ENCODE measurements at places on chromosomes 2 and 18. TPM values are rescaled to one million over a fixed set of nuclear protein-coding genes. Genes with fewer than 3 reads are reported as not detected.

GRCh38 chr2:14745288-14746076 is 113.0 kb downstream of the LRATD1 start:
- DNase-seq, result no peak

DNA sequence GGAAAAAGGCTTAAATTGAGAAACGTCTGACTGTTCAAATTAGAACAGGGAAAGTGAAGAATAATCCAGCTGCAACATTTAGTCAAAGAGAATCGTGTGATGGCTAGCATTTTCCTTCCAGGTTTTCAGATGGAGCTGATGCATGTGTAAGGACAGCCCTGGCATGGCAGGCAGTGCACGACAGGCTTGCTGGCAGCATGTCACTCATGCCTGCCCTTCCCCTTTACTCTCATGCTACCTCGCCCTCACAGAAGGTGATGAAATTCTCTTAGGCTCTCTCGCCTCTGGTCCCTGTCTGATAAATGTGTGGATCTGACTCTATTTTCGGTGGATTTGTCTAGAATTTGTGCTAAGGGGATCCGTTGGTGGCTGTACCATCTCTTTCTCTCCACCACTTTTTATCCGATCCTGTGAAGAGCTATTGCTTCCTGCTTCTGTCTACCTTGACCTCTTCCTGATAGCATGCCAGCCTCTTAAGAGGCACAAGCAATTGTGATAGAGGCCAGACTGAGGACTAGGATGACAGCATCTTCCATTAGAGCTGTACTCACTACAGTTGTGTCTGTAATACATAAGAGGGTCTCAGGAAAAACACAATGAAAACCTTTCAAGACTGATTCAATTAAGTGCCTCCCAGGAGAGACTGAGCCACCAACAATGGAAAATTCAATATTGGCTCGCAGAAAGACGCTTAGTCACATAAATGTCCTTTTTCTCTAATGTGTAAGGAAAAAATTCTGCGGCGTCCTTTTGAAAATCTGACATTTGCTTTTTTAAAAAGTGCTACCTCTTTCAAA is 65.6 kb upstream of the NOSTRIN start:
- no peak for DNase-seq

DNA sequence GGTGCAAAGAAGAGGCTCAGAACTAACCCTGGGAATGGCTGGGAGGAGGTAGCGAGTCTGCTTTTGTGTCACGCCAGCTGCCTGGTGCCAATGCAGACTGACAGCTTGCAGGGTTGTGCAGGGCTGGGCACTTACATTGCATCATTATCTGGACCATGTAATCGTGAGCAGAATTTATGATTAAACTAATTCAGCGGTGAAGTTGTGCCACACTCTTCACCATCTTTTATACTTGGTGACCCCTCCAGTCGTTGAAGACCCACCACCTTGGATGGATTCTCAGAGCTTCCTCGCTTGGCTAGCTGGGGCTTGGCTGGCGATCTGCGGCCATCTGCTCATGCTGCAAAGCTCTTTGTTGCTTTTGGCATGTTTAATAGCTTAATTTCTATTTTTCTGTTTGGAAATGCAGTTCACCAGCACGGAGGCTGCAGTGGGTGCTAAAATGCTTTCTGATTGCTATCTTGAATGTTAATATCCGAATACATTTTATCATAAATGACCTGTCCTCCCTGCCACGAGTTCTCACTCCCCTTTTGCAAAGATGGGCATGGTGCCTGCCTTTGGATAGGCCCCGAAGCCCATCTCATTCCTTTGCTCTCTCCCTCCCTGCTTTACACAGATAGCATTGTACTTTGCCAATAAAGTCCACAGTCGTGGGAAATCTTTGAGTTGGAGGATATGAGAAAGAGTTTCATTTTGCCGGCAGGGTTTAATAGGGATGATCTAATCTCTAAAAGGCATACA is 188.2 kb downstream of the PRKCE start:
- no peak for DNase-seq

GRCh38 chr2:205477016-205477705 is 205.1 kb upstream of the NRP2 start:
- no peak for DNase-seq

DNA sequence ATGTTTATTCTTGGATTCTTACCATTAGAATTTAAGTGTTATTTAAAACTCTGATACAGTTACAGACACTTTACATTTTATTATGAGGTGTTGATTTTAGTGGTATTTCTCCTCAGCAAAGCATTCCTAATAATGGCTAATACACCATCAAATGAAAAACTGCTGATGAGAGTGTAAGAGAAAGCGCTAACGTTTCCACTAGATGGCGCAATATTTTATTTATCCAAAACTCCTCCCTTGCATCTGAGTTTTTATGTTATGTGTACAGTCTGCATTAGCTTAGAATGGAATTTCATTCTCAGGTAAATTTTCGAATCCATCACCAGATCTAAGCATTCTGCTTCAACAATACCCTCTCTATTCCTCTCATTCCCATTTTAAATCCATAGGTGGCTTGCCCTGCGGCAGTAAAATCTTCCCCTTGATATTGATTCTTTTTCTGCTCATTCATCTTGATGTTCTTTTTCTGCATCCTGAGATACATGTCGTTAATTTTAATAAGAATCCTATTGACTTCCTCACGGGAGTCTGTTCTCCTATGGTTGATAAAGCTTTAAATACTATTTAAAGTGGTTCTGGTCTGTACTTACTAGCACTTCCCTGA is 53.9 kb downstream of the PRKRA start:
- DNase-seq, result no peak

- no peak for DNase-seq
These were observed 85.3 kb downstream of the CDC42EP3 start for GRCh38 chr2:37585982-37586621.

DNA sequence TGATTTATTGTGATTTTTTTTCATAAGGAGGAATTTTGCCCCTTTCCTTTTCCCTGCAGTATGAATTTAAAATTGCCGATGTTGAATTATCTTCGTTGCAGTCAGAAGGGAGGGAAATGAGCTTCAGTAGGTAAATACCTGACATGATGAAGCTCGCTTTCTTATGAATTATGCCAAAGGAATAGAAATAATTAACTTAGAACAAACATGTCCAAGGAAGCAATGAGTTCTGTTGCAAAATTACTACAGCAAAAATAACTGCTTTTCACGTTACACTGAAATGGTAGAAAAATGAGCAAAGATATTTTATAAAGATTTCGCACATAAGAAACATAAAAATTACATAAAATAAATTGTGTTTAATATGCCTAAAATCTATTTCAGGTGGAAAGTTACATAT is 91.1 kb upstream of the ZNF804A start:
- no peak for DNase-seq

GRCh38 chr2:188848887-188849435 is 125.2 kb upstream of the COL3A1 start:
- DNase-seq, result no peak

DNA sequence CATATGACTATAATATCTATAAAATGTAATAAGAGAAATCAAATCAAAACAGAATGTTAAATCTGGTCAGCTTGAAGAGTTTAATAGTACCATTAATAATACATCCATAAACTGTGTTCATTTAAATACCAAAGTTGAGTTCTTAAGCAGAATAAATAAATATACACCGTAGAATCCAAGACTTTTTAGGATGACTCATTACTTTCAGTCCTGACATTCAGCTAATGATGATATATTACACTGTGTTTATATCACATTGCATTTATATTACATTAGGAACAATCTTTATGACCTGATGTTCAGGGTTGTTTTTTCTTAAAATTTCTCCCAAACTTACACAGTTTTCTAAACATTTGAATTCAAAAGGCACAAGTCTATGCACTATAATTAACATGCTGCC is 331.3 kb downstream of the SS18 start:
- DNase-seq, result no peak

DNA sequence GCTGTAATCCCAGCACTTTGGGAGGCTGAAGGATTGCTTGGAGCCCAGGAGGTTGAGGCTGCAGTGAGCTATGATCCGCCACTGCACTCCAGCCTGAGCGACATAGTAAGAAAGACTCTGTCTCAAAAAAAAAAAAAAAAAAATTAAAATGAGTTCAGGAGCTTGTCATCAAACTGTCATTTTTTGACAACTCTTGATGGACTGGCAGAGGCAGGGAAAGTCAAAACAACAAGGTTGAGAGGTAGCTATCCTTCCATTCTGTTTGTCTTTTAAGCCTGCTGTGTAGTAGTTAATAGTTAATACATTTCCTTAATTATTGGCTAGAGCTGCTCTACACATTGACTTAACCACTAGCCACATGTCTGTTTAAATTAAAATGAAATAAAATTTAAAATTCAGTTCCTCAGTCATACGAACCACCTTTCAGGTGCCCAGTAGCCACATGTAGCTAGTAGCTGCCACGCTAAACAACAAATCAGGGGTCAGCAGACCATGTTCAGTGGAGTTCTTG is 22.7 kb downstream of the DPYSL5 start:
- no peak for DNase-seq

DNA sequence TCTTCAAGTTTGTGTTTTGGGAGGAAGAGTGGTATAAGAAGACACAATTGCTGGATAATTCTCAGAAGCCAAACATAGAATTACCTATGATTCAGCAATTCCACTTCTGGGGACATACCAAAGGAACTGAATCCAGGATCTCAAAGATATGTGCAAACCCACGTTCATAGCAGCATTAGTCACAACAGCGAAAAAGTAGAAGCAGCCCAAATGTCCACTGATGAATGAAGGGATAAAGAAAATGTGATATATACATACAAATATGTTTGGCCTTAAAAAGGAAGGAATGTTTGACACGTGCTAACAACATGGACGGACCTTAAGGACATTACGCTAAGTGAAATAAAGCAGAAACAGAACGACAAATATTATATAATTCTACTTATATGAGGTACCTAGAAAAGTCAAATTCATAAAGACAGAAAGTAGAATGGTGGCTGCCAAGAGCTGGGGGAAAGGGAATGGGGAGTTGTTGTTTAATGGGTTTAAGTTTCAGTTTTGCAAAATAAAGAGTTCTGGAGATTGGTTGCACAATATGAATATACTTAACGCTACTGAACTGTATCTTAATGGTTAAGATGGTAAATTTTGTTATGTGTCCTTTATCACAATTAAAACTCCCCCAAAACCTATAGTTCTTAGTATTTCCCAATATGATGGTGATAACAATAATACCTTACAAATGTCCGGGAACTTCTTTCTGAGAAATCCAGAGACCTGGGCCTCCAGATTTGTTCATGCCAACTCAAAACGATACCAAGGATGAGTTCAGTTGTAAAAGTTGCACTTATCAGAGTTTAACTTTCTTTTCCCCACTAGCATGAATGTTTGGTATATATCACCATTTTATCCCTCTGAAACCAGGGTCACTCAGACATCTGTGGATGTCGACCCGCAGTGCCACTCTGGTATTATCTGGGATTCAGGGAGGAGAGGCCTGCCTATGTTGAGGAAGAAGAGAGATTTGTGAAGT is 33.7 kb upstream of the WIPF1 start:
- no peak for DNase-seq

- DNase-seq, result no peak
These were observed 24.5 kb upstream of the SPRED2 start for GRCh38 chr2:65456886-65457285.

DNA sequence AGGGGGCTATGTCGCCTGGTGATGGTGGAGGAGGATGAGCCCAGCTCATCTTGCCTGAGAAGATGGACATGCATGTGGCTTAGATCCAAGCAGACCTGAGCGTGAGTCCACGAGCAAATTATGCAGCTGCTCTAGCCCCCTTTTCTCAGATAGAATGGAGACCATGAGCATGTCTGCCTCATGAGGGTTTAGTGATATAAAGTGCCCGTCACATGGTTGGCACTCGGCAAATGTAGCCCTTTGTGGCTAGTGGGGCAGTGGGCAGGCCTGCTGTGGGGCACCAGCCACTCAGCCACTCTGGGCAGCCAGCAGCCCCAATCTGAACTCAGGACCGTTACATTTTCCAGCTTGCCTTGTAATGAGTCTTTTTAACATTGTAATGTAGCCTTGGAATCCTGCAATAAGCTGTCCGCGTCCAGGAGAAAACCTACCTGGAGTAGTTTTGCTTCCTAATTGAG is 92.1 kb upstream of the HS6ST1 start:
- no peak for DNase-seq

- no peak for DNase-seq
These were observed 84.7 kb upstream of the NEDD4L start for GRCh38 chr18:57959278-57959677.

DNA sequence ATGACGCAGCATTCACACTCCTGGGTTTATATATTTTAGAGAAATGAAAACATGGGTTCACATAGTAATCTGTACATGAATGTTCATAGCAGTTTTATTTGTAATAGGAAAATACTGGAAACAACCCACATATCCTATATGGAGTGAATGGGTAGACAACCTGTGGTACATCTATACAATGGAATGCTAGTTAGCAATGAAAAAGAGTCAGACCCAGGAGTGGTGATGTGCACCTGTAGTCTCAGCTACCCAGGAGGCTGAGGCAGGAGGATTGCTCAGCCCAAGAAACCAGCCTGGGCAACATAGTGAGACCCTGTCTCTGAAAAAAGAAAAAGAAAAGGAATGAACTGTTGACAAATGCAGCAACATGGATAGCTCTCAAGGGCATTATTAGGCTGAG is 25.9 kb downstream of the AFTPH start:
- DNase-seq, result no peak

GRCh38 chr2:213723707-213724106 is 439.4 kb downstream of the SPAG16 start:
- DNase-seq, result no peak

DNA sequence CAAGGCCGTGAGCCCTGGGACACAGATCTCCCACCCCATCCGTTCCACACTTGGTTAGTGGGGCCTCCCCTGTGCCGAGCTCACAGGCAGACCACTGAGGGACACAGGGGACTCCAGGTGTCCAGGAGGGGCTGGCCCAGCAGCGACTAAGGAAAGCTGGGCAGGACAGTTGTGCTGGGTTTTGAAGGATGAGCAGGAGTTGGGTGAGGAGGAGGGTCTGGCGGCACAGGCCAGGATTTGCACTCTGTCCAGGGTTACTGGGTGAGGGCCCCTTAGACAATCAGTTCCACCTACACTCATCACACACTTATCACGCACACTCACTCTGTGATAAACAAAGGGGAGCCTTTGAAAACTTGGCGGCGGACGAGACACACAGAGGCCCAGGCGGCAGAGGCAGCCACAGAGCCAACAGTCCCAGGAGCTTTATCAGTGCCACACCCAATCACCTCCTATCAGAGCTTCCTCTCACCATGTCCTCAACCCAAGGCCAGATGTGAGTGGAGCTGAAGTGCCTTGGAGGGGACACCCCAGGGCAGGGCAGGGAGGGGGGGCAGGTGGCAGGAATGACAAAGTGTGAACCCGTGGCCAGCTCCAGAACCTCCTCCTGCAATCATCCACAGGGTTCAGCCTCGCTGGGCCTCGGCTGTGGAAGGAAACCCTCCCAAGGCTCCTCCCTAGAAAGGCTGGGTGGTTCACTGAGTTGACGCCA is 26.6 kb downstream of the BIN1 start:
- no peak for DNase-seq

GRCh38 chr2:204972606-204973336 is 427.5 kb downstream of the PARD3B start:
- DNase-seq, result no peak

The WDR33 gene
- total RNA-seq, result 69.0 TPM

The ACTR3 gene
- 170 TPM for total RNA-seq

The KIAA2012 gene
- total RNA-seq, result not detected

The CRYGD gene
- not detected for total RNA-seq

The SLC9A4 gene
- 0.62 TPM for total RNA-seq

The SRD5A2 gene
- not detected for total RNA-seq

The IL37 gene
- total RNA-seq, result not detected

The EIF2AK2 gene
- 36.5 TPM for total RNA-seq

The FOXI3 gene
- total RNA-seq, result 0.57 TPM

The OR6B2 gene
- not detected for total RNA-seq

The NMS gene
- total RNA-seq, result not detected

The PIK3C3 gene
- 61.5 TPM for total RNA-seq

The UGT1A8 gene
- total RNA-seq, result not detected

All from progenitor cell of endocrine pancreas (in vitro differentiated cells).